Thoracic aorta (tissue), 2 donors: ENCODE measurements at places on chromosomes 3 and 15. TPM values are rescaled to one million over a fixed set of nuclear protein-coding genes. Genes with fewer than 3 reads are reported as not detected.

PLSCR2 gene
- total RNA-seq, result 2.9 TPM

SEMA3B gene
- total RNA-seq, result 53.6 TPM

C3orf20 gene
- total RNA-seq, result not detected

IL1RAP gene
- total RNA-seq, result 32.9 TPM

NME9 gene
- total RNA-seq, result not detected

C3orf62 gene
- 15.0 TPM for total RNA-seq

OXTR gene
- 2.3 TPM for total RNA-seq

PRKCI gene
- total RNA-seq, result 52.9 TPM

CCR3 gene
- not detected for total RNA-seq

IREB2 gene
- 16.5 TPM for total RNA-seq

CHCHD4 gene
- total RNA-seq, result 6.6 TPM

MESD gene
- total RNA-seq, result 39.0 TPM

SLC15A2 gene
- 5.1 TPM for total RNA-seq

PRTG gene
- 0.41 TPM for total RNA-seq

RARRES1 gene
- 63.8 TPM for total RNA-seq

GOLGA8J gene
- total RNA-seq, result 0.81 TPM

RTP4 gene
- 0.63 TPM for total RNA-seq

UTS2B gene
- total RNA-seq, result not detected

DAZL gene
- total RNA-seq, result not detected

MYLK gene
- 563 TPM for total RNA-seq

KBTBD13 gene
- total RNA-seq, result 3.1 TPM
